Activated naive CD8-positive, alpha-beta T cell treated with anti-CD3 and anti-CD28 coated beads for 36 hours (primary cell): ENCODE measurements at places on chromosomes 6 and 20. TPM values are rescaled to one million over a fixed set of nuclear protein-coding genes. Genes with fewer than 3 reads are reported as not detected.
A peak's percentile ranks its signal among the peaks of the same experiment; 100 is the strongest.

- peak; percentile 28 for DNase-seq
These were observed 56.2 kb upstream of the EDN1 start for GRCh38 chr6:12233693-12234571.

- peak; percentile 24 for DNase-seq
These were observed 8.8 kb upstream of the NDRG3 start for GRCh38 chr20:36754656-36755222.

- DNase-seq = no peak
These were observed 391.8 kb upstream of the MMS22L start for GRCh38 chr6:97674802-97675201.

- DNase-seq = no peak
These were observed 76.2 kb downstream of the LYRM2 start for GRCh38 chr6:89562093-89562973.

DNA sequence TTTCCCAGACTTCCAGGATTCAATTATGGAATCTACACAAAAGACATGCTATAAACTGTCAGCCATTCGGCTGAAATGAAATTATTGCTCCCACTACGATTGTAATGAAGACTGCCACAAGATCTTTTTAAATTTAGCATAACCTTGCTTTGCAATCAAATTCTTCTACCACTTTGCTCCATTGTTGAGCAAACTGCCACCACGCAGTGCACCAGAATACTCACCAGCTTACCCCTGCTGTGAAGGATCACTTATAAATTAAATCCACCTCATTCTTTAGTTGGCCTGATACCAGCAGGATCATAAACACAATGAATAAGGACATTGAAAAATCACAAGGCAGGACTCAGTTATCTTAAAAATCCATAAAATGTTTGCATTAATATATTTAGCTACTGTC lies 151.8 kb upstream of the PRND start:
- no peak for DNase-seq

DNA sequence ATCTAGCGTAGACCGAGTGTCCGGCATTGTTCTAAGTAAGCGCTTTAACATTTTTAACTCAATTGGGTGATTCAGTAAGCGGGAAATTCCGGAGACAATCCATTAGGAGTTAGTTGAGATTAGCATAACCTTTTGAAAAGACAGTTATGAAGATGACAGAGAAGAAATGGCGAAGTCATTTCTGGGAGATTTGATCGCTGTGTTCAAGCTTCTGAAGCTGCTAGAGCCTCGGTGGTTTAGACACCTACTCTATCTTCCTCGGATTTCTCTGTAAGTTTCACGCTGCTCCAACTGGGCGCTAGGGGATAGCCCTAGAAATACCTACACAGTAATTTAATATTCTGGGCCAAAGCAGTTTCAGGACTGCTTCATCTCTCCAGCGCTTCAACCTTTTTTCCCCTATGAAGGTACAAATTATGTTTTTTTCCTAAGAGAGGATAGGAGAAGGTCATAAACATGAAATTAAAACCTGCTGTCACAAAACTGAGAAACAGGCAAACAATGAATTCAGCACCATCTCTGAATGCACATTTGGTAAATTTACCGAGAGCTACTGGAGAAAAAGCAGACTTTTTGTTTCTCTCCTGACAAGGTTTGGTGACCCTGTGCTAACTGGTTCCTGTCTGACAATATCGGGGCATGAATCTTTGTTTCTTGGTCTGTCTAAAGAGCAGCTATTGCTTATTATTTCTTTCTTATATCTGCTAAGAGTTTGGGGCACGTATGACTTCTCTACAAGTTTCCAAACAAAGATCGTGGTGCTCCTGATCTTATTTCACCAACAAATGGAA lies 22.4 kb downstream of the ZNF311 start:
- no peak for DNase-seq

DNA sequence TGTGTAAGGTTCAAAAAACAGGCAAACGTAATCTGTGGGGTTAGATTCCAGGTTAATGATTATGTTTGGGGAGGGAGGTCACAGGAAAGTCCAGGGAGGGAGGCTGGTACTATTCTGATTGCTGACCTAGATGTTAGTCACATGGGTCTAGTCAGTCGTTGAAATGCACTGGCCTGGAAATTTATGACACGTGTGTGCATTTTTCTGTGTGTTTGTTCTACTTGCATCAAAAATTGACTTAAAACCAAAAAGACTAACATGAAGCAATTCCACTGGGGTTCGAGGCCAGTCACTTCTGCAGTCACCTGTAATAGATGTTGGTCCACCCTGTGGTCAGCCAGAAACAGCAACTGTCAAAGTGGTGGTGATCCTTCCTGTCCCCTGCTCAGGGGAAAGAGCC lies 104.2 kb upstream of the MLN start:
- no peak for DNase-seq

DNA sequence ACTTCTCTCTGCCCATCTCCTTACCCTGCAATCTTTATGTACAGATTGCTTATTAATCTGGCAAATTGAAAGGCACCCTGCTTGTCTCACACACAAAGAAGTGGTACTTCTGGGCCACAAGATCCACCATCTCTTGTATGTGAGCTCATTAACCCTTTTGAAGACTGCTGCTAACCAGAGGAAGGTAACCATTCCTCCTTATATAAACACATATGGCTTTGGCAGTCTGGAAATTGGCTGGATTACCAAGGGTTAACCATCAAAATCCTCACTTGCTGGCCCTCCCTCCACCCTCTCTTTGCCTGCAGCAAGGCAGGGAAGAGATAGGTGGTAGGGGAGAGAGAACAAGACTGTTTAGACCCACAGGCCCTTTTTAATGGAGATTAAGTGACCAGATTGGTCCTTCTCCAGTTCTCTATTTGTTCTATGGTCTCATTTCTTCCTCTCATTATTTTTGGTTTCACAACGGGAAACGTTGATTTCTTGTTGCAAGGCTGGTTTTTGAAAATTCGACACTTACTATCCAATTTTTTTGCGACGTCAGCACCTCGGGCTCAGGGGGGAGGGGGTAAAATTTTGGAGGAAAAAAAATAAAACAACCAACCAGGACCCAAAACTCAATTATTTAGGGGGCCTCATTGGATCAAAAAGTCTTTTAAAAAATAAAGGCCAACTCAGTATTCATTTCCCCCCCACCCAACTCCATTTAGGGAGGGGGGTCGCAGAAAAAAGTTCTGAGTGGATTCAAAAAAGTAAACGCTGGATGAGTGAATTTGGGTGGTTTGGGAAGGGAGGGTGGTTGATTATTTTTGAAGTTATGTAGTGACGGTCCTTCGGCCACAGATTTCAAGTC lies 859 bp downstream of the PPP1R10 start:
- no peak for DNase-seq

GRCh38 chr6:24472181-24472580 lies 17.2 kb downstream of the GPLD1 start:
- no peak for DNase-seq

DNA sequence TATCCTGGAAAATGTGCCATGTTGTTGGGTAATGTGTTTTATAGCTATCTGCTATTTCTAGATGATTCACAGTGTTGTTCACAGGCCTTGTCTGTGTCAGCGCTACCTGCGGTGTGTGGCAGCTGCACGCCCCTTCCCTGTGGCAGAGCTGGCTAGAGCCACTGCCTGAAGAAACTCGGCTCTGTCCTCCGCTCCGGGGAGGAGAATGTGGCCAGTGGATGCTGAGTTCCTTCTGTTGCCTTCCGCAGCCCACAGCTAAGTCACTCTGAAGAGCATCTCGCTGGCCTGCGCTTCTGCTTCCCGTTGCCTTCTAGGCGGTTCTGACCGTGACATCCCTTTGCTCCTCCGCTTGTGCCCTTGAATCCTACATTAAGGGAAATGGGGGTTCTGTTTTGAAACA lies 135.1 kb downstream of the PLG start:
- DNase-seq = no peak

DNA sequence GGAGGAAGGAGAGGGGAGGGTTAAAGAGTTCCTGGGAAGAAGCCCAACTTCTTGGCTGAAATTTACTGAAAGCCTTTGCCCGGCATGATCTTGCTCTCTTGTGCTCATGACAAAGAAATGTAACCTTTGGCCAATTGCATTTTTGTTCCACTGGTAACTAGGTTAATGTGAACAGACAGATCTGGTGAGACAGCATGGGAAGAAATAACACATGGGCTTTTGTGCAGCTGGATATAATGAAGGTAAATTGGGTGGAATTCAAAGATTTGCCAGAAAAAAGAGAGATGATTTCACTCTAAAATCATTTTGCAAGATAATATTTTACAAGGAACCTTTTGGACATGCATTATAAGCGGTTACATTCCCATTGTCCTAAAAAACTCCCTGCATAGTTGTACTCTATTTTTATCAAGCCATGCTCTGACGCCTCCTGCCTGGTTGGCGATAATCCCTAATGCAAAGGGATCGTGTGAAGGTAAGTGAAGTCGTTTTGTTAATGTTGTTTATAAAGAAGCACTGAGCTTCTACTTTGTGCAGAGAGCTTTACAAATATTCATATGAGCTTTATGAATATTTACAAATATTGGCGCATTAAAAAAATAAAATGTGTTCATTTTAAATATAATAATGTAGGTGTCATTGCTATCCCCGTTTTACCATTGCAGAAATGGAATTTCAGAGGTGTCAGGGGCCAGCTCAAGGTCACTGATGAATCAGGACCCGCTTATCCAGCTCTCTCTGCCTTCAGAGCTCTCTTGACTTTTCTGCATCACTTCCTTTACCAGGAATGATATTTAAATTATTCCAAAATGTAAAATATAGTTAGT lies 161.3 kb upstream of the AGPAT4 start:
- DNase-seq = no peak

DNA sequence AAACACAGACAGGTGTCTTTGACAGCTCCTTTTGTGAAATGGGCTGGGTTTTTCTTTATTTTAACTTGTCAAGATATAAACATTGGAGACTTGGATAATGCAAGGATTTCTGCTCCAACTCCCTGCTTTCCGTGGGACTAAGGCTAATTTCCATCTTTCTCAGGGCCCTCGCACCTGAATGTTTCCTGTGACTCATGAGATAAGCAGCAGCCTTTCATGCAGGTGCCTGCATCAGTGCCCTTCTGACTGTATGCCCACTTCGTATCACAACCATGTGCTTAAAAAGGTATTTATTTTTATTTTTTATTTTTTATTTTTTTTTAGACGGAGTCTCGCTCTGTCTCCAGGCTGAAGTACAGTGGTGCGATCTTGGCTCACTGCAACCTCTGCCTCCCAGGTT lies 736.1 kb downstream of the DOK5 start:
- no peak for DNase-seq

PLA2G7 gene
- total RNA-seq = not detected

OR2H2 gene
- total RNA-seq = not detected

TNXB gene
- total RNA-seq = 1.2 TPM

TDRD6 gene
- total RNA-seq = not detected

KCNK15 gene
- 0.48 TPM for total RNA-seq

TULP1 gene
- not detected for total RNA-seq
